ENCODE measurements at places on chromosomes 3 and 15.

DNA sequence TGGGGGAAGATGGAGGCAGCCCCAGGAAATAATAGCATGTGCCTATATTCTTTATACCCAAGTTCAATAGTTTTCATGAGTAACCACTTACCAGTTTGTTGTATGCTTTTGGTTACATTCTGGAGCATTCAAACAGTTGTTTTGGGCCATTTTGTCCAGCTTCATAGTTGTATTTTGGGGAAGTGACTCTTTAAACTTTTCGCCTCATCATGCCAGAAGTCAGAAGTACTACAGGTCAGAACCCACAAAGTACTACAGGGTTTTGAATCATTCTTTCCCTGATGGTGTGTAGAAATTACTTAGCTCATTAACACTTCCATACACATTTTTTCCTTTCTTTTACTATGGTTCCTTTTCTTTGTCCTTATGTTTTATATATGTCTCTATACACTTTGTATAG is 210.6 kb downstream of the ARPP21 start:
- no peak for DNase-seq

GRCh38 chr3:152688313-152688712 is 146.6 kb upstream of the P2RY1 start:
- no peak for DNase-seq

DNA sequence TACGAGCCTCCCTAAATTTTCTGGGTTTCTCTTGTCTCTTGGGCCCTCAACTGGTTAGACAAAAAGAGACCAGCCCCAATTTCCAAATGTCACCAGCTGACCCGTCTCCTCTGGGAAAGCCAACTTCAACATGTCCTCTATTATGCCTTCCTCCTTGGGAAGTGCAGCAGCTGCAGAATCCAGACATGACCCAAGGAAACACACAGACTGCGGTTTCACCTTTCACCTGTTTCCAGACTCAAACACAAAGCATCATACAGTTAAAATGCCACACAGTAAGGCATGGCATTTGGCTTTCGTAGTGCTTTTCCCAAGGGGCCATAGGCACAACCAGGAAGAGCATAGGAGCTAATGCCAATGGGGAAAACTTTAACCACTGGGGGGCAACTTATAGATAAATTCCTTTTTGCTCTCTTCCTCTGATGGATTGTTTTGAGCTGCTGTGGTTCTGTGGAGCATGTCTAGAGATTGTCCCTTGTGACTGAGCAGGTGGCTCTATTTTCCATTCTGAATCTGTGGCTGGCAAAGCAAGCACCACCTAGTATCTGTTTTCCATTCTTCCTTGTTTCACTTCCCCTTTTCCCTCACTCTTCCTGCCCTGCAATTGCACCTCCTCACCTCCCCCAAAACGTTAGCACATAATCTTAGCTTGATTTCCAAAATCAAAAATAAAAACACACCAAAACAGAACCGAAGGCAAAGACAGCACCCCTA is 49.3 kb downstream of the HHLA2 start:
- no peak for DNase-seq

DNA sequence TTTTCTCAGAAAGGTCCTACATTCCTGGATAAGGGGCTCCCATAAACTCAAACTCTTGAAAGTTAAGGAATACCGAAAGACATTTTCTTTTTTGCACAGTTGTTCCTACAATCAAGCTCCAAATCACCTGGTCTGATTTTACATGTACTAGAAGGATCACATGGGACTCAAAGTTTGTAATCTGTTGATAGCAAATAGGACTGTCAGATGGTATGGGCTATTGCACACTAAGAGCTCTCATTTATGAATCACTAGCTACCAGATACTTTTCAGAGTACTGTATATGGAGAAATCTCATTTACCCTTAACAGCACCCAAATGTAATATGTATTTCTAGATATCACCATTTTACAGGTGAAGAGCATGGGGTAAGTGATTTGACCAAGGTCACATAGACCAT is 49.5 kb upstream of the CMSS1 start:
- no peak for DNase-seq

GRCh38 chr3:39637807-39638206 is 170.3 kb downstream of the MOBP start:
- no peak for DNase-seq

- no peak for DNase-seq
Measured at GRCh38 chr15:75346796-75347221, at the start of gene NEIL1. TSS of gene NEIL1 (plus strand) at chr15:75347039. CDS start at chr15:75348906, 1,867 bp downstream.

Measured in NCI-H1092 (cell line).